ENCODE measurements at places on chromosomes 2 and 18.

GRCh38 chr2:72148837-72149555, 1.3 kb upstream of the CYP26B1 start:
- no peak for DNase-seq

DNA sequence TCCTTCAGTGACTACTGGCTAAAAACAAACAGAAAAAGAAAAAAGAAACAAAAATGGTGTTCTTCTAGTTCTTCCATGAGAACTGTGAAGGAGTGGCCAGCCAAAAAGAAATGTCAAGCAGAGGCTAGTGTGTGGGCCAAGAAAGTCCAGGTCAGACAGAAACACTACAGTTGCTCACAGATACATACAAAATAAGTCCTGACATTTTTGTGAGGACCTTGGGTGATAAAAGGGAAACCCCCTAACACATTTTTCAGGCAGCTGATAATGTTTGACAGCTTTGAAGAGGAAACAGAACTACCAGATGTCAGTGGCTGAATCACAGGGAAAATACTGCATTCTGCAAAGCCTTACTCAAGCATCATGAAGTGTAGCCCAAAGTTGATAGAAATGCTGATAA, 28.1 kb downstream of the ARHGAP25 start:
- DNase-seq = no peak

DNA sequence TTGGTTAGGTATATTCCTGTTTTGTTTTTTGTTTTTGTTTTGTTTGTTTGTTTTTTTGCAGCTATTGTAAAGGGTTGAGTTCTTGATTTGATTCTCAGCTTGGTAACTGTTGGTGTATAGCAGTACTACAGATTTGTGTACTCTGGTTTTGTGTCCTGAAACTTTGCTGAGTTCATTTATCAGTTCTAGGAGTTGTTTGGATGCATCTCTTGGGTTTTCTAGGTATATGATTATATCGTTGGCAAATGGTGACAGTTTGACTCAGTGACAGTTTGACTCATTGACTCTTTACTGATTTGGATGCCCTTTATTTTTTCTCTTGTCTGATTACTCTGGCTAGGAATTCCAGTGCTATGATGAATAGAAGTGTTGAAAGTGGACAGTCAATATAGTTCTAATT, 53.7 kb downstream of the APLF start:
- no peak for DNase-seq

- no peak for DNase-seq
Measured at GRCh38 chr18:72542342-72542741, 1.8 kb downstream of the CBLN2 start.

DNA sequence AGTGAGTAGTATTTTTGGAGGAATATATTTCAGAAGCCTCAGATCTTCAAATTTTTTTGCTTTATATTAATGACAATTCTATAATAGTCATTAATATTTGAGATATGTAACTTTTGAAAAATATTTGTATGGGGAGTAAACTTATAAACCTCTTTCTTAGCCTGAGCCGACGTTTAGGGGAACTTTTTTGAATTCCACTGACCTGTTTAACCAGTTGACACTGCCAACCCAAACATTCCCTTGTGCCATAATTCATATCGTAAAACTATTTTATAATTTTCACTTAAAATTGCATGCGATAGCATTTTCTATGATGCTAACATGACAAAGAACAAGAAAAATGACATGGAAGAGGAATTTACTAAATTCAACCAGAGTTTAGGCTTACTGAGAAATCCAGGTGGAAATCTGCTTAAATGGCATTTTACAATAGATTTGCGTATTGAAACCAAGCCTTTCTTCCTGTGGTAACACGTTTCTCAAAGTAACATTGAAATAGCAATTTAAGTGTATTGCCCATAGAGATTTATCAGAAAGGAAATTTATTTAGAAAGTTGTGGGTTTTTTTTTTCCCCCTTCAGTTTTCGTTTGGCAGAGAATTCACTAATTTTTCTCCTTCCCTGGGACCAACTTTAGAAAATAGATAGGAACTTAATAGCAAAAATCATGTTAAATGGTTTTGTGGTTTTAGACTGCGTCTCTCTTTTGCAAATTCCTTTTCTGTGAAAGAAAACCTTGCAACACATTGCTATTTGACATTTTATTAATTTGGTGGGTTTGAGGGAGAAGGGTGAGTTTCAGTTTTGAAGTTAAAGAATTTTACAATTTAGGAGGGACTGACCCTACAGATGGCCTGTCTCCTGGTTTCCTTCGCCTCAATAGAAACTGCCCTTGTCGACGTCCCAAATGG, 77.4 kb downstream of the TANC1 start:
- DNase-seq = no peak

DNA sequence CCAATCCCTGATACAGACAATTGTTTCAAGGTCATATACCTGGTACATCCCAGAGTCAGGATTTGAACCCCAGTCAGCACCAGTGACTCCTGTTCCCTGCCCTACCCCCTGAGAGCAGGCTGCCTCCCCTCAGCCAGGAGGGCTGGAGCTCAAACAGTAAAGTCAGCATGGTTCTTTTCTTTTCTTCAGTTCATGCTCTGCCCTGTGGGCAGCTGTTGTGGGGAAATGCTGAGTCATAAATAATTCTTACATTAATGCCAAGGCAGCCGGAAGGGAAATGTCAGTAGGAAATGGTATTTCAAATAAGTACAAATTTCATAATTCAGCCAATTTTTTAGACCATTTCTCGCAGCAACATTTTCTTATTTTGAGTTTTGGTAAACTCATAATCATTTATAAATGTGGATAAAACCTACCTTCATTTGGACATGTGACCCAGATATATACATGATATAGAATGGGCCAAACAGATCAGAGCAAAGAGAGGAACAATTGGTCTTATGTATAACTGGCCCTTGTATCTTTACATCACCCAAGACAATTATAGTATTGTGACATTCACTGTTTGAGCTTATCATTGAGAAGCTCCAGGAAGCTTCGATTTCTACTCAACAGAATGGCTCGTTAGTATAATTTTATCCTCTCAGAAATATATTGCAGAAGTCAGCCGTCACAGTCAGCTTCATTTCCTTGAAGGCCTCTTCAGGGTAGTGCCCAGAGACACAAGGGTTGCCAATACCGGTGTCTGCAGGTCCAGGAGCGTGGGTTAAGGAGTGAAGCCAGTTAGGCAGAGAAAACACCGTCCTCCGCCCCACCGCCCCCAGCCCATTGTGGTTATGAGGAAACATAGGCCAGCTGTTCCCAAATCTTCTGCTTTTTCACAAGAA, 28.0 kb upstream of the SCYGR1 start:
- no peak for DNase-seq

- DNase-seq = no peak
Measured at GRCh38 chr2:220226546-220226945, 599.1 kb downstream of the SLC4A3 start.

GRCh38 chr18:44638034-44638540, 42.6 kb upstream of the SETBP1 start:
- no peak for DNase-seq

DNA sequence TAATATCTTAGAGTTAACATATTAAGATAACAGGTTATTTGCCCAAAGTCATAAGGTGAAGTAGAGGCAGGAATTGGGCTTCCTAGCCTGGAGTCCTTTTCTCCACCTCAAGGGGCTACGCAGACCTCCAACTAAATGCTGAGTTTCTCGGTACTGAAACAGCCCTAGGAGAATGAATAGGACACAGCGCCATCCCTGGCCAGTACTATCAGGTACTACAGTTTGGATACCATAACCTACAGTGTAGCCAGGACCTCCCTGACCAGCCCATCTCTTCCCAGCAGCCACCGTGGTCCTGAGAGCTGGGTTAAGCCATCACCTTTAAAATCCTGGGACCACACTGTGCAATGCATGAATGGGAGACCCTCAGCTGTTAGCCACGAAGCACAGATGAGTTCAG, 15.7 kb downstream of the CASP8 start:
- DNase-seq = no peak

- no peak for DNase-seq
Measured at GRCh38 chr2:55133467-55134315, 83.4 kb upstream of the RTN4 start.

GRCh38 chr2:187499941-187500532, 52.0 kb upstream of the CALCRL start:
- no peak for DNase-seq

DNA sequence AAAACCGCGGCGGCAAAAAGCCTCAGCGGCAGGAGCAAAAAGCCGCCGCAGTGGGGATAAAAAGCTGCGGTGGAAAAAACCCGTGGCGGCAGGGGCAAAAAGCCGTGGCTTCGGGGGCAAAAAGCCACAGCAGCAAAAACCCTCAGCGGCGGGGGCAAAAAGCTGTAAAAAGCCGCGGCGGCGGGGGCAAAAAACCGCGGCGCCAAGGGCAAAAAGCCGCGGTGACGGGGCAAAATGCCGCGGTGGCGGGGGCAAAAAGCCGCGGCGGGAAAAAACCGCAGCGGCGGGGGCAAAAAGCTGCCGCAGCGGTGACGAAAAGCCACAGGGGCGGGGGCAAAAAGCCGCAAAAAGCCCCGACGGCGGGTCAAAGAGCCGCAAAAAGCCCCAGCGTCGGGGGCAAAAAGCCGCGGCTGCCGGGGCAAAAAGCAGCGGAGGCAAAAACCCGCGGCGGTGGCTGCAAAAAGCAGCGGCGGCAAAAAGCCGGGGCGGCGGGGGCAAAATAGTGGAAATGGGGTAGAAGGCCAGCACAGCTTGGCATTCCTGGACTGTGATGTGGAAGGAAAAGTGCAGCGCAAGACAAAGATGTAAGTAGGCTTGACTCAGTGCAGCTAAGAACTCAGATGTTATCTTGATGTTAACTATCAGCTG, 151.8 kb downstream of the ANKRD30BL start:
- no peak for DNase-seq

GRCh38 chr2:40558761-40559160, 106.9 kb upstream of the SLC8A1 start:
- DNase-seq = no peak

GRCh38 chr2:9105601-9106337, 100.8 kb upstream of the ASAP2 start:
- DNase-seq = no peak

DNA sequence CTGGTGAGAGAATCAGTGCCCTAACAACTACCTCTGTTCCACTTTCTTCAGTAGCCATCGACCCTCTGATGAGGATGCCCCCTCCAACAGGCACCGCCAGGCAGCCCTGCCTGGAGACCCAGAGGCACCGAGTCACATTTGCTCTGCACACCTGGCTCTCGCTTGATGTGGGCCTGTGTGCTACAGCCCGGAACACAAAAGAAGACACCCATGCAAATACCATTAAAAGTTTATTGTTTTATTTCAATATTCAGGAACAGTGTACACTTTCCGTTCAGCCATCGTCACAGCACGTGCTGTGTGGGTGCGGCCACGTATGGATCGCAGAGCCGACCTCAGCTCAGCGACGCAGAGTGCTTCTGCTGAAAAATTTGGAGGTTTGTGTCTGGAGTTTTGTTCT, 154.0 kb downstream of the MBP start:
- no peak for DNase-seq

GRCh38 chr2:37621199-37621598, 50.2 kb downstream of the CDC42EP3 start:
- DNase-seq = no peak

DNA sequence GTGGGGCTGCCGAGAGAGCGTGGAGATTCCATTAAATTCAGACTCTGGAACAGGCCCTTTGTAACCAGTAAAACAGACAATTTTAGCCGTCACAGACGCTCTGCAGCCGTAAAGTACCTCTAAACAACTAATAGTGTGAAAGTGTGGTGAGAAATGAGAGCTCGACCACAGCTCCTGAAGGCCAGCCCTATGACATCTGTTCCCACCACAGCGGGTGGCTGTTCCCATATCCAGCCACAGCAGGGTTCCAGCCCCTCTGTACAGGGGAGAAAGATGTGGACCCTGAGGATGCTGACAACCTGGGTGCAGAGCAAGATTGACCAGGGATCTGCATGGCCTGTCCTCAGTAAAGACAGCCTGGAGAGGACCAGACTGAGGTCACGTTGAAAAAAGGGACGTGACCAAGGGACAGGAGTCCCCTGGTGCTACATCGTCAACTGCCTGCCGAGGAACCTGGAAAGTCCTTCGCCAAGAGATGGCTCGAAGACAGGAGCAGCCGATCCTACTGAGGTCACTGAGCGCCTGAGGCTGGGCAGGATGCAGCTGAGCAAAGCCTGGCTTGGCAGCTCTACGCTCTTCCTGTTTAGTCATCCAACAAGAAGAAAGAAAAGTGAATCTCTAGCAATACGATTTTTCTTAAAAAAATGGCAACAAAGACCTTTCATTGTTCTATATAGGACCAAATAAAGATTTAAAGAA, 831.7 kb downstream of the RNF144A start:
- DNase-seq = no peak

DNA sequence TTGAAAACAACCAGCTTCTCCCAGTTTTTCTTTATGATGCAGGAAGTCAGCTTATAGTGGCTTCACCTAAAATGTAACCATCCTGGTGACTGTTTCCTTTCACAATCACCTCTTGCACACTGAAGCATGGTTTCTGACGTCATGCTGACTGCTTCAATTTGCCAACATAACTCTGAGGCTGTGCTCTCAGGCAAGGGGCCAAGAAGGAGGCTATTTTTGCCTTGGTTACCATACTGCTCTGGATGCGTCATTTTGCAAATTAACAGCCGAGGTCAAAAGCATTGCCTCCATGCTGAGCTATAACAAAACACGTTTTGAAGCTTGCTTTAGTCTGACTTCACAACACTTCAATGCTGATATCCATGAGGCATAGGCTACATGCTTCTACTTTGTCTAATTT, 397.8 kb downstream of the METTL4 start:
- no peak for DNase-seq
